Activated naive CD4-positive, alpha-beta T cell (primary cell): ENCODE measurements at places on chromosomes 3 and 15.

GRCh38 chr15:45180201-45180600 lies 7.6 kb downstream of the SHF start:
- no peak for DNase-seq

DNA sequence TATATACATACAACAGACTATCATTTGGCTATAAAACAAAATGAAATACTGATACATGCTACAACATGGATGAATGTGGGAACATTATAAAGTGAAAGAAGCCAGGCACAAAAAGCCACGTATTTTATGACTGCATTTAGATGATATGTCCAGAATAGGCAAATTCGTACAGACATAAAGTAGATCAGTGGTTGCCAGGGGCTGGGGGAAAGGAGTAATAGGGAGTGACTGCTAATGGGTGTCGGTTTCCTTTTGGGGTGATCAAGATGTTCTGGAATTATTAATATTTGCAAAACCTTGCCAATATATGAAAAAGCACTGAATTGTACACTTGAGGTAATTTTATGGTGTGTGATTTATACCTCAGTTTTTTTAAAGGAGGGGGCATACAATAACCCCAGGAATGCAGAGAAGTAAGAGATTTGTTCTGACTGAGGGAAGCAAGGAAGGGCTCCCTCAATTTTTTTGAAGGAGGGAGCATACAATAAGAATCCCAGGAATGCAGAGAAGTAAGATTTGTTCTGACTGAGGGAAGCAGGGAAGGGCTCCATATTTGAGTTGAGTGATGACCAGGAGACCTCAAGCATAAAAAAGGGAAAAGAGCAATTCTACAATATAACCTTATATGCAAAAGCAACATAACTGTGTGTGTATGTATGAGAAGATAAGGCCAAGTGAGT lies 6.2 kb downstream of the PSMD6 start:
- DNase-seq: no peak

DNA sequence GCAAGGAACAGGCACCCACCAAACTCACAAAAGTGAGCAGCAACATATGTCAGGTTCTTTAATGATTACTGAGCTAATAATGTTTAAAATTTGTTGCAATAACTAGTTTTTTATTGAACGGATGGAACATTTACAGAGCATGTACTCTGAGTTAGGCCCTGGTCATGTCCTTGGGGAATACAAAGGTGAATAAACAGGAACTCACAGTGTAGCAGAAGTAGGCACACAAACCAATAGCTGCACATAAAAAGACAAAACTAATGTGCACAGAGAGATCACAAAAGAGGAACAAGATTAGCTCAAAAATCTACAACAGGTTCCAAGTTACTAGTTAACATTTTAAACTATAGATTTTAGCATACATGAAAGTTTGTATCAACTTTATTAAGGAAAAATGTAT lies 505.3 kb upstream of the PPP2R3A start:
- DNase-seq: no peak

DNA sequence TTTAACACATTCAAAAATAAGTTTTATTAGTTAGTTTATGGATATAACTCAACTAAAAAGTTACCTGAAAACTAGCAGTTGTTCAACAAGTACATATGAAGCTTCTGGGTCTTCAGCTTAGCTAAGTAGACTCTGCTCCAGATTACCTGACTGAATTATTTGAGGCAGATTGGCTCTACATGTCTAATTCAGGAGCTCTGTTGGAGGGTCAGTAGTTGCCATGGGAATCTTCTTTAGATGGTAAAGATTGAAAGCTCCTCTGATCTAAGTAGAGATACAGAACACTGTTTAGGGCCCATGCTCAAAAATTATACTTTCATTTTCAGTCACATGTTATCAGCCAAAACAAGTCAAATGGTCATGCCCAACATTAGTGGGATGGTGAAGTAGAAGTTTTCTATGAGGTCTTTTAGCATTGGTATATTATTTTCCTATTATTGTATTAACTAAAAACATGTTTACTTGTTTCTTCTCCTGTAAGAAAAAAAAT lies 1476.9 kb downstream of the OTOL1 start:
- DNase-seq: no peak

GRCh38 chr3:194128202-194128918 lies 7.6 kb upstream of the HES1 start:
- DNase-seq: no peak

- DNase-seq: no peak
Observed at GRCh38 chr15:54502416-54503075, 524.3 kb downstream of the UNC13C start.

GRCh38 chr3:179927191-179927590 lies 109.5 kb downstream of the PEX5L start:
- DNase-seq: no peak

GRCh38 chr15:73650416-73651126 lies 17.4 kb upstream of the NPTN start:
- DNase-seq: no peak
